Adrenal gland (tissue), 19 donors: ENCODE measurements at places on chromosomes 11 and 22. TPM values are rescaled to one million over a fixed set of nuclear protein-coding genes. Genes with fewer than 3 reads are reported as not detected.
A peak's percentile ranks its signal among the peaks of the same experiment; 100 is the strongest.

DNA sequence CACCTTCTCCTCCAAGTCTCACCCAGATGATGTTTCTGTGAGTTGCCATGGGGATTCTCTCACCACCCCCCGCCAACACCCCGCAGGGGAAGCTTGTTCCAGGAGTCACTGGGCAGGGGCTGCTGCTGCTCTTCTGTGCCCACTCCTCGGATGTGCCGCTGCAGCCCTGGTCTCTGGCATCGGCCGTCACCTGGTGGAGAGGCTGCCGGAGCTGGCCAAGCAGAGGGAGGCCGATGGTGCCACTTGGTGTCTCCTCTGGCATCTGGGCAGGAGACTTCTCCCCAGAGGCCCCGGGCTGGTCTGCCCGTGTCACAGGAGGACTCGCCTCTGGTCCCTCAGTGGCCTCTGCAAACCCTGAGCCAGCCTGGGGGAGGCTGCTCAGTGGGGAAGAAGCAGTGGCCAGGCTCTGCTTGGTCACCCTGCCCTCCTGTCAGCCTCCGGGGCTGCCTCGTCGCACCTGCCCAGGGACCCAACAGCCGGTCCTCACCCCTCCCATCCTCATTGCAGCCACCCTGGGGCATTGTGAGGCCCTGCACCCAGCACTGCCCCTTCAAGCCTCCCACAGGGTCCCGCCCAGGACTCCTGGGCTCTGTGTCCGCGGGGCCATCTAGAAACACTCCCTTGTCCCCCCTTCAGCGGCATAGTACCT lies 424 bp upstream of the ADORA2A start:
- H3K27ac ChIP-seq = no peak overlapping the region
- no peaks in the 10 kb centered on the region for H3K27me3 ChIP-seq
- no peak for DNase-seq
- H3K36me3 ChIP-seq = no peaks in the 10 kb centered on the region
- H3K4me3 ChIP-seq = no peak overlapping the region
- peaks cover 4% of the 10 kb centered on the region for H3K4me1 ChIP-seq

- H3K36me3 ChIP-seq = no peaks in the 10 kb centered on the region
- DNase-seq = peak; percentile 12
- no peaks in the 10 kb centered on the region for H3K27me3 ChIP-seq
- no peaks in the 10 kb centered on the region for H3K4me1 ChIP-seq
- no peak overlapping the region for H3K27ac ChIP-seq
Measured at GRCh38 chr11:56783448-56784041, 35.0 kb upstream of the OR9G4 start.

GRCh38 chr11:76783294-76783895 lies at the start of gene TSKU:
Gene TSKU (plus strand): TSS chr11:76783356. CDS start chr11:76795617, 12,261 bp downstream.
- DNase-seq = no peak
- peak within 1 kb of the TSS; percentile 77 for H3K27ac ChIP-seq
- no peak within 1 kb of the TSS for H3K4me3 ChIP-seq
- peaks cover 29% of the 10 kb centered on the region for H3K4me1 ChIP-seq
- H3K27me3 ChIP-seq = no peaks in the 10 kb centered on the region
- H3K36me3 ChIP-seq = no peaks in the 10 kb centered on the region

GRCh38 chr11:22444076-22444475 lies 105.9 kb downstream of the SLC17A6 start:
- H3K27ac ChIP-seq = no peak overlapping the region
- DNase-seq = no peak
- H3K27me3 ChIP-seq = no peaks in the 10 kb centered on the region
- H3K36me3 ChIP-seq = no peaks in the 10 kb centered on the region

Gene VSIG10L2
- total RNA-seq = not detected

GRCh38 chr11:17439316-17439782 lies 37.3 kb downstream of the ABCC8 start:
- H3K36me3 ChIP-seq = no peaks in the 10 kb centered on the region
- no peaks in the 10 kb centered on the region for H3K4me1 ChIP-seq
- no peak overlapping the region for H3K4me3 ChIP-seq
- no peak for DNase-seq

DNA sequence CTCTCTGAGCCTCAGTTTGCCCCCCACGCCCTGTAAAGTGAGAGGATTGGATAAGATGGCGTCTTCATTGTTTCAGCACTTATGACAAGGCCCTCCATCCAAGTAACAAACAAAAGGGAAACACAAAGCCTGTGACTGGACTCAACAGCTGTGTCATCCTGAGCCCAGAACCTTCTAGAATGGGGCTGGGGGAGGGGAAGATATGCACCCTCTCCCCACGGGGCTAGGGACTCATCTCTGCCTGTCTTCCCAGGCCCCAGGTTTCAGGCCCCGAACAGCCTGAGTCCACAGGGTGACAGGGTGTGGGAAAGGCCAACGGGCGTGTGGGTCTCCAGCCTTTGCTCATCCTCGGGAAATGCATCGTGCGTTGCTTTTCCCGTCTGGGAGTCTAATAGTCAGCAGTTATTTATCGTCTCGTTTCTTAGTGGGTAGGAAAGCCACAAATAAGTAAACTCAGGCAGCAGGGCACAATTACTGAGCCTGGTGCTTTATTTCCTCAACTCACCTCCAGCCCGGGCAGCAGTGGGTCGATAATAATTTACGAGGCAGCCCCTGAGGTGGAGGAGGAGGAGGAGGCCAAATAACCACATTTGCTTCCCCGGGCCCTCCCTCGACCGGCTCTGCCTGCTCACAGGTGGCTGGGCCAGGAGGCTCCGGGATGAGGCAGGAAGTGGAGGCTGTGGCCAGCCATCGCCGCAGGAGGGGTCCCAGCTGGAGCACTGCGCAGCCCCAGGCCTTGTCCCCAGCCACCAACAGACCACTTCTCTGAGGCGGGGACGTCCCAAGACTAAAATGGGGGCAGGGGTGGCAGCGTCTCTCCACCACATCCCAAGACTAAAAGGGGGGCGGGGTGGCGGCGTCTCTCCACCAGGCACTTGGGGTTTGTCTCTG lies 54.4 kb downstream of the FLRT1 start:
- no peaks in the 10 kb centered on the region for H3K27me3 ChIP-seq

DNA sequence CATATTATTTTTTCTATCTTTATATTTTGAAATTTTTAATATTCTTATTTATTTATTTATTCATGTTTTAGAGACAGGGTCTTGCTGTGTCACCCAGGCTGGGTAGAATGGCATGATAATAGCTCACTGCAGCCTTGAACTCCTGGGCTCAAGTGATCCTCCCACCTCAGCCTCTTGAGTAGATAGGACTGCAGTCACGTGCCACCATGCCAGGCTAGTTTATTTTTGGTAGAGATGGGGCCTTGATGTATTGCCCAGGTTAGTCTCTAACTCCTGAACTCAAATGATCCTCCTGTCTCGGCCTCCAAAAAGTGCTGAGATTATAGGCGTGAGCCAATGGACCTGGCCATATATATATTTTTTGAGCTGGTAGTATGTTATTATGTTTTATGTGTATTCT lies 2.4 kb upstream of the SPDYC start:
- DNase-seq = no peak
- H3K4me1 ChIP-seq = no peaks in the 10 kb centered on the region
- H3K27me3 ChIP-seq = no peaks in the 10 kb centered on the region
- no peaks in the 10 kb centered on the region for H3K36me3 ChIP-seq

DNA sequence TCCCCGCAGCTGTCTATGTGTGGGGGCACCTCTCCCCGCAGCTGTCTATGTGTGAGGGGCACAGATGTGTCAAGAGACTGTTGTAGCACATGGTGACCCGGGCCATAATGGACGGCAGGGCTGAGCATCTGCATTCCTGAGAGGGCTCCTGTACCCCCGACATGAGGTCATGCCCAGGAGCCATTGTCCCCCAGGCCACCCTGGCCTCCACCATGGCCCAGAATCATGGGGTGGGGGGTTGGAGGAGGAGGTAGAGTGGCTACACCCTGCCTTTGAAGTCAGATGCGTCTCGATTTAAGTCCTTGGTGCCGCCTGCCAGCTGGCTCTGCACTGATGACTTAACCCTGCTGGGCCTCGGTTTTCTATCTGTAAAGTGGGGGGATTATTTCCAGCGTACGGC lies 49.1 kb downstream of the ARHGAP8 start:
- no peak overlapping the region for H3K4me3 ChIP-seq
- peaks cover 9% of the 10 kb centered on the region for H3K27me3 ChIP-seq
- no peak overlapping the region for H3K27ac ChIP-seq
- H3K36me3 ChIP-seq = no peaks in the 10 kb centered on the region

- no peak overlapping the region for H3K4me3 ChIP-seq
- H3K27me3 ChIP-seq = no peaks in the 10 kb centered on the region
- no peak overlapping the region for H3K27ac ChIP-seq
- peaks cover 64% of the 10 kb centered on the region for H3K4me1 ChIP-seq
Measured at GRCh38 chr11:33262011-33262645, 4.9 kb downstream of the HIPK3 start.

GRCh38 chr11:46290598-46291309 lies 13.3 kb downstream of the CREB3L1 start:
- no peak overlapping the region for H3K4me3 ChIP-seq
- peak; percentile 81 for DNase-seq
- no peaks in the 10 kb centered on the region for H3K36me3 ChIP-seq
- peaks cover 47% of the 10 kb centered on the region for H3K4me1 ChIP-seq
- no peaks in the 10 kb centered on the region for H3K27me3 ChIP-seq
- peak overlapping the region; percentile 94 for H3K27ac ChIP-seq

GRCh38 chr22:50522806-50523438 lies 2.5 kb downstream of the SCO2 start:
- H3K4me1 ChIP-seq = peaks cover 23% of the 10 kb centered on the region
- no peak overlapping the region for H3K27ac ChIP-seq
- no peak overlapping the region for H3K4me3 ChIP-seq
- no peaks in the 10 kb centered on the region for H3K27me3 ChIP-seq

DNA sequence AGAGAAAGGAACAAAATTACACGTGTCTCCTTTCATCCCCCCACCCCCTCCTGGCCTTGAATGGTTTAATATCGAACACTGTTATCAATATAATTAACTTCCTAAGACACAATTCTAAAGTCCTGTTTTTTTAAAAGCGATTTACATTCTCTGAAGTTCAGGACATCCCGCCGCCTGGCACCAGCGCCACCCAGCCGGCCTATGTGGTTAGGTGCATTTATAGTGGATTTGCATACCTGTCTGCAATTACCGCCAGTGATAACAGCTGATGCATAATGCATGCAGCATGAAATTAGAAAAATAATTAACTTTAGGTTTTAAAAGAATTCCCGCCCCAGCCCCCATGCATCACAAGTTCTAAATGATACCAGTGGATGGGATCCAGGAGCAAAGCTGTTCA lies 58.6 kb downstream of the MACROD1 start:
- H3K4me3 ChIP-seq = no peak overlapping the region
- no peak overlapping the region for H3K27ac ChIP-seq
- no peaks in the 10 kb centered on the region for H3K4me1 ChIP-seq
- no peaks in the 10 kb centered on the region for H3K36me3 ChIP-seq
- H3K27me3 ChIP-seq = no peaks in the 10 kb centered on the region

- H3K4me3 ChIP-seq = no peak overlapping the region
- no peaks in the 10 kb centered on the region for H3K4me1 ChIP-seq
- no peaks in the 10 kb centered on the region for H3K27me3 ChIP-seq
- H3K36me3 ChIP-seq = no peaks in the 10 kb centered on the region
- no peak overlapping the region for H3K27ac ChIP-seq
Measured at GRCh38 chr11:45233804-45234170, 52.4 kb downstream of the SYT13 start.
